ENCODE measurements at places on chromosomes 2 and 18. TPM values are rescaled to one million over a fixed set of nuclear protein-coding genes. Genes with fewer than 3 reads are reported as not detected.

DNA sequence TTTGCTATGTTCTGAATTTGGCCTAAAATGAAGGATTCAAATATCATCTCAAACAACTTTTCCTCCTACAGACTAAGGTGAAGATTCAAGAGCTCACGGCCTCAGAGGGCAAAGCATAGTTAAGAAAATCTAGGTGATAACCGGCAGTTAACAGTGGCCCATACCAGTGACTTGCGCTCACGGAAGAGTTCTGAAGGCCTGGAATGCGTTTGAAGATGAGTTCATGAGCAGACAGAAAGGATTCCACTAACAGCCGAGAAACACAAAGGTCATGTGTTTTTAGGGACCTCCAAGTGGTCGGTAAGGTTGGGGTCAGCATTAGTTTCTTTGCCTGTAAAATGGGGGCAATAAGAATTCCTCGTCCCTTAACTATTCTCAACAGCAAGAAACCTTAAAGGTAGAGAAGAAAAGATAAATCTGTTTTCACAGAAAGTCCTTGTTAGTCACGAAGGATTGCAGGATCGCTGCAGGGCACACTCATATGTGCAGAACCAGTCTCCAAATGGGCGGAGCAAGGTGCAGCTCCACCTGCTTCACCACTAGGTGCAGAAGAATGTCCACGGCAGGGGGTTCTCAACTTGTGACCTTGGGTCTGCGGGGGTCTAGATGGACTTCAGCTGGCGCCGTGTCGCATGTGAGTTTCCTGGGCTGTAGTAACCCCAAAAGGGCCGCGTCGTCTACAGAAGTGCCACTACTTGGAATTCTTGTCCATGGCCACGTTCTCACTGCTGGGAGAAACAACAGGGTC, 708 bp upstream of the RPIA start:
- H3K27me3 ChIP-seq: no peaks in the 10 kb centered on the region
- H3K4me1 ChIP-seq: peaks cover 29% of the 10 kb centered on the region
- no peak for DNase-seq
- no peaks in the 10 kb centered on the region for H3K36me3 ChIP-seq

The NAT8 gene
- total RNA-seq: not detected

The ITPRIPL1 gene
- total RNA-seq: 0.86 TPM

DNA sequence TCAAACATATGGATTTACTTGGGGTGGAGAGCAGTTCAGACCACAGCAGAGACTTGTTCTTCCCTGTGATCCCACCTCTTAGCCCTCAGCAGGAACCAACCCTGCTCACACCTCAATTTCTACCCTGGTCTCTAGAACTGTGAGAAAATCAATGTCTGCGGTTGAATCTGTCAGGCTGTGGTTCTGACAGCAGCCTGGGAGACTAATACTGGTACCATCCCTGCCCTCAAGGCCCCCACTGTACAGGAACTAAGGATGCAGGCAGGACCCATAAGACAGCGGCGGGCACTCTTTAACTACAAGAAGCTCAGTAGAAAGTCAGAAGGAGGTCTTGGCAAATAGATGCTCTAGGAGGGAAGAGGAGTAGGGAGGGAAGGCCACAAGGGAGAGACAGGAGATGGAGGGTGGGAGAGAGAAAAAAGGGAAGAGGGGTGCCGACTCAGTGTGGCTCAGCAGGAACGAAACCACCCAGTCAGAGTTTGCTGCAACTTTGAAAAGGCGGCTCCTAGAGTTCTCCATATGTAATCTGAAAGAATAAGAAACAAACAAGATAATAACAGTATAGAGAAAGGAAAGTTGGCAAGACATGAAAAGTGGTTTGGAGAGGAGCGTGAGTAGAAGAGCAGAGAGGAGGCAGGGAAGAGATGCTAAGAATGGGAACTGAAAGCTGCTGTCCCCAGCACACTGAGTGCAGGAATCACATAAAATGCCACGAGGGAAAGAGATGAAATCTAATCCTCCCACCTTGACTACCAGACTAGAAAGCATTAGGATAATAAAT, 323.9 kb upstream of the ID2 start:
- peaks cover 6% of the 10 kb centered on the region for H3K27me3 ChIP-seq
- H3K4me1 ChIP-seq: no peaks in the 10 kb centered on the region
- no peak for DNase-seq

The CXCR4 gene
- not detected for total RNA-seq
